Suppressor macrophage treated with lipopolysaccharide for 4 hours (primary cell): ENCODE measurements at places on chromosomes 11 and 22.
A peak's percentile ranks its signal among the peaks of the same experiment; 100 is the strongest.

DNA sequence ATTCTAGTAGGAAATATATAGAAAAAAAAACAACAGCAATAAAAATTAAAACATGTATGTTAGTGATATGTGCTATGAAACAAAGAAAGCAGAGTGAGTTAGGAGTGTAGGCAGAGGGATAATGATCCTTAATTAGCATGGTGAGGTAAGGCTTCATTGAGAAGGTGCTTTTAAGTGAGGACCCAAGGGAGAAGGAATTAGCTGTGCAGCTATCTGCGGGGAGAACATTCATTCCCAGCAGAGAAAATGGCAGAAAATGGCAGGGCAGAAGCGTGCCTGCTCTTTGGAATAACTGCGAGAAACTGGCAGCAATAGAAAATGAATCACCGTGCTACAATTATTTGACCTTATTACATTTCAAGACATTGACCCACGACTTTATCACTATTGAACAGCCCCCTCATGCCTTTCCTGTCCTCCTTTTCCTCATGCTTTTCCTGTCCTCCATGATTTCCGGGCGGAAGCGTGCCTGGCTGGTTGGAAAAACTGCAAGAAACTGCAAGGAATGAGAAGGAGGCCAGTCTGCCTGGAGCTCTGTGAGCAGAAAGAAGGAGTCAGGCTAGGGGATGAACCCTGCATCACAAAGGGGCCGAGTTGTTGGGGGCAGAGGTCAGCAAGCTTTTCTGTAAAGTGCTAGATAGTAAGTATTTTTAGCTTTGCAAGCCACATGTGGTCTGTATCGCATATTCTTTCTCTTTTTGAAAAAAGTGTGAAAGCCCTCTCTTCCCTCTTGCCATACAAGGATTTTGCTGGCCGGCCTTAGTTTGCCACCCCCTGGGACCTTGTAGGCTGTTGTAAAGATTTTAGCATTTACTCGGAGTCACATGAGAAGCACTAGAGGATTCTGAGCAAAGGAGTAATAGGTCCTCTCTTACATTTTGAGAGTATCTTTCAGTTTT is 37.1 kb upstream of the SWAP70 start:
- DNase-seq: peak; percentile 31

DNA sequence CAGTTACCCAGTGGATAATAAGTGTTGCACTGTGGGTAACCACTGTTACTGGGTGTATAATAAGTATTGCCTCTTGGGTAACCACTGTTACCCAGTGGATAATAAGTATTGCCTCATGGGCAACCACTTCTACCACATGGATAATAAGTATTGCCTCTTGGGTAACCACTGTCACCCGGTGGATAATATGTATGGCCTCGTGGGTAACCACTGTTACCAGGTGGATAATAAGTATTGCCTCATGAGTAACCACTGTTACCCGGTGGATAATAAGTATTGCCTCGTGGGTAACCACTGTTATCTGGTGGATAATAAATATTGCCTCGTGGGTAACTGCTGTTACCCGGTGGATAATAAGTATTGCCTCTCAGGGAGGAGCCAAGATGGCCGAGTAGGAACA is 29.7 kb upstream of the NXPE4 start:
- DNase-seq: no peak

DNA sequence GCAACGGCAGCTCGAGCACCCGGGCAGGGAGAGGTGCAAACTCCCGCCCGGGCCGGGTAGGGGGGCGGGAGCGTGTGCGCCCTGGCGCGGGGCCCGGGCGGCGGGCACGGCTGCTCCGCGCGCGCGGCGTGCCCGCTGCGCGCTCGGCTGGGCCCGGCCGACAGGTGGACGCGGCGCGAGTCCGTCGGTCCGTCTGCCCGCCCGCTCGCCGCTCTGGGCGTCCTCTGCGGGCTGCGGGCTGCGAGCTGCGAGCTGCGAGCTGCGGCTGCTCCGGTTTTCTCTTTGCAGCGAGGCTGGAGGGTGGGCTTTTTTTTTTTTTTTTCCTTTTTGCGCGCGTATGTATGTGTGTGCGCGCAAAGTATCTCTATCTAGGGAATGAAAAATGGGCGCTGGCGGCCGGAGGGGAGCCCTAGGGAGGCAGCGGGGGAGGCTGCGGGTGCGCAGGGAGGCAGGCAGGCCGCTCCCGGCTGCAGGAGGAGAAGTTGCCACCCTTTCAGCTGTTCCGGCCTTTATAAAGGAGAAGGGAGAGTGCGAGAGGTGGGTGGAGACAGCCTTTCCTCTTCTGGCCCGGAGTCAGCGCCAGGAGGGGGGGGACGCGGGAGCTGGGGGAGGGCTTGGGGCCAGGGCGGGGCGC is at the start of gene PDGFB:
Gene PDGFB, minus strand, starts transcription at position 487 of the 634 bp plus-strand sequence. CDS start 1,019 bp downstream, outside the sequence.
- peak; percentile 81 for DNase-seq

- DNase-seq: no peak
These were observed 66.0 kb upstream of the TENM4 start for GRCh38 chr11:79506734-79507344.

DNA sequence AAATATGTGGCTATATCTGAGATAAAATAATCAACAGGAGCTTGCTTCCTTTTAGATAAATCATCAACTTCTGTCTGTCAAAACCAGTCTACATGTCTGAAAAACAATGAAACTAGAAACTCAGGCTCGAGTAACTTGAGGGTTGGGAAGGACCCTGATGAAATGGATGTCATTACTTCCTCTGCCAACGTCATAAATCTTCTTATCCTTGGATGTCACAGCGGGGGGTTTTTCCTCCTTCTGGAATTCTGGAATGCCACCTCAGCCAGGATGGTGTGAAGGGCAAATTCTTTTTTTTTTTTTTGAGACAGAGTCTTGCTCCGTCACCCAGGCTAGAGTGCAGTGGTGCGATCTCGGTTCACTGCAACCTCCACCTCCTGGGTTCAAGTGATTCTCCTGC is 13.4 kb downstream of the LGR4 start:
- DNase-seq: no peak

DNA sequence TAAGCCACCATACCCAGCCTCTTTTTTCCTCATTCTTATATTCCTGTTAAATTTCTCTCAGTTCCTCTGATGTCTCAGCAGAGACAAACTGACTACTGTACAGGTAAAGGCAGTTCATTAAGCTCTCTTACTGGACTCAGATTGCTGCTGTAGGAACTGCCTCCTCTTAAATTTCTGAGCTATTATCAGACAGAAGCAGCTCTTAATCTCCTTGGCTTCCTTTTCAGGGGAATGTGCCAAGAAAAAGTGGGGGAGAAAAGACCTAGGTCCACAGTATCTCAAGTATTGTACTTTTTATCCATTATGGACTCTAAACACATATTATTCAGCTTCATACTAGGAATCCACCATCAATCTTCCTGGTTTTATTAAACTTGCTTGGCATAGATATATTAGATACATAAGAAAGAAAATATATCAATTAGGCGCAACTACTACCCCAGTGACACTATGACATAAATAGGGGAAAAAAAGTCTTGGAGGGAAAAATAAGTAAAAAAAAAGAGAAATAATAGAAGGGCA is 26.1 kb downstream of the MRTFA start:
- no peak for DNase-seq

GRCh38 chr11:1639102-1639620 is 9.6 kb downstream of the KRTAP5-5 start:
- DNase-seq: no peak

- peak; percentile 92 for DNase-seq
These were observed 16.6 kb upstream of the MS4A6E start for GRCh38 chr11:60310407-60310998.

- DNase-seq: no peak
These were observed 216.0 kb upstream of the ISX start for GRCh38 chr22:34849965-34850364.

- DNase-seq: peak; percentile 65
These were observed 11.5 kb downstream of the C1QTNF6 start for GRCh38 chr22:37176464-37177061.

DNA sequence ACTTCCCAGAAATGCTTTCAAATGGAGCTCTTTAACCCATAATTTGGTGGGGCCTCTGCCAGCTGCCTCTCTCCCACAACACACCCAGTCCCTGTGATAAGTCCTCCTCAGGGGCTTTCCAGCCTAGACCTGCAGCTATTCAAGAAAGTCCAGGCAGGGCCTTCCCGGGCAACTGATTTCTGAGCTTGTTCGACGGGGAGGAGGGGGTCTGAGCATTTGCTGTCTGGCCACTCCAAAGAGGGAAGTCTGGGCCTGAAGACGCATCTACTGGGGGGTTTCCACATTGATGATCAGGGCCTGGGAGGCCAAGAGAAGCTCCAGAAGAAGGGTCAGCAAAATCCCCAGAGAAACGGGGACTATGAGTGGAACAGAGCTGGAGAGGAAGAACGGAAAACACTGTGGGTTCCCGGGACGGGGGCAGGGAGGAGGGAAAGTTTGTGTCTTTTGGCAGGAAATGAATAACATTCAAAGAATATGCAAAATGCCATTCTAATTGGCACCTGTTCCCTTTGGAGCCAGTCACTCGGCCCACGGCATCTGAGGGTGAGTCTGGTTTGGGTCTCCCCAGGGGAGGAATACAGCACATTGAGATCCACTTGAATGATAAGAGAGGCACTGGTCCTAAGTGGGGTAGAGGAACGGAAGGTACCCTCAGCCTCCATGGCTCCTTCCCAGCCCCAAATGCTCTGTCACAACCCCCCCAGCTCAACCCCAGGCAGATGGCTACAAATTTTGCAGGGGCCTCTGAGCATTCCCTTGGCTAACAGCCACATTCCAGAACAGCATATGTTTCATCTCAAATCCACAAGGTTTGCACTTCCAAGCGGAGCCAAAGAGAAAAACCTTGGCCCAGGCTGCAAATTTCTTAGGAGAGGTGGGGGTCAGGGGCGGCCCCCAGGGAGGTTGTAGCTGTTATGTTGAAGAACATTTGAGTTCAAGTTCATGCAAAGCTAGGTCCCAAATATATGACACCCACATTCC is 72.0 kb downstream of the RPUSD4 start:
- peak; percentile 3 for DNase-seq

DNA sequence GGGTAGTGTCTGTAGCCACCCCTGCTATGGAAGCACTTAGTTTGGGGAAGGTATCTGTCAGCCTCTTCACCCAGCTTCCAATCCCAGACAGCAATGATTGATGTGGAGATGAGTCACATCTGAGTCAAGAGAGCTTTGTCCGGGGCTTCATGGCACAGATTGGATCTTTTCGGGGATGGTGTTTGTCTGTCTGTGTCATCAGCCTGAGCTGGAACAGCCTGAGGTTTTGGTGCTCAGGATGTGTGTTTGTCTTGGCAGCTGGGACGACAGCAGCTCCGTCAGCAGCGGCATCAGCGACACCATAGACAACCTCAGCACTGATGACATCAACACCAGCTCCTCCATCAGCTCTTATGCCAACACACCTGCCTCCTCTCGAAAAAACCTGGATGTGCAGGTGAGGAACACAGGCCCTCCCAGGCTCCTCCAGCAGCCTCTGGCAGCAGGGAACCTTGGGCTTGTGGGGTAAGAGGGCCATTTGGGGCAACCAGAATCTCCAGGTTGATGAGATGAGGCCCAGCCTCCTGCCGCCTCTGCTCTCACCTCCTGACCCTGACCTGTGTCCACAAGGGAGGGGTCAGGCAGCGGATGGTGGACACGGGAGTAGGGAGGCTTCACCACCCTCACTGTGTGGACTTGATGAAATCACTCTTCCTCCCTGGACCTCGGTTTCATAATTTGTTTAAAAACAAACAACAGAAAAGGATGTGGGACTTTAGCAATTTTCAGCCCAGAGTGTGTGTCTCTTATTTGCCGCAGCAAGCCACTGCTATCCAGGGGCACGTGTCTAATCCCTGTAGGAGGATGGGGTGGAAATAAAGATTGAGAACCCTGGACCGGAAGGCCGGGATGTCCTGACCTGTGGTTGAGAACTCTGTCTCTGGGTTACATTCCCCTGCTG is 124.3 kb downstream of the DBX1 start:
- DNase-seq: no peak

GRCh38 chr11:94477624-94478023 is 16.0 kb downstream of the MRE11 start:
- no peak for DNase-seq

- peak; percentile 3 for DNase-seq
These were observed 1334.4 kb downstream of the LRRC4C start for GRCh38 chr11:40125054-40125453.

DNA sequence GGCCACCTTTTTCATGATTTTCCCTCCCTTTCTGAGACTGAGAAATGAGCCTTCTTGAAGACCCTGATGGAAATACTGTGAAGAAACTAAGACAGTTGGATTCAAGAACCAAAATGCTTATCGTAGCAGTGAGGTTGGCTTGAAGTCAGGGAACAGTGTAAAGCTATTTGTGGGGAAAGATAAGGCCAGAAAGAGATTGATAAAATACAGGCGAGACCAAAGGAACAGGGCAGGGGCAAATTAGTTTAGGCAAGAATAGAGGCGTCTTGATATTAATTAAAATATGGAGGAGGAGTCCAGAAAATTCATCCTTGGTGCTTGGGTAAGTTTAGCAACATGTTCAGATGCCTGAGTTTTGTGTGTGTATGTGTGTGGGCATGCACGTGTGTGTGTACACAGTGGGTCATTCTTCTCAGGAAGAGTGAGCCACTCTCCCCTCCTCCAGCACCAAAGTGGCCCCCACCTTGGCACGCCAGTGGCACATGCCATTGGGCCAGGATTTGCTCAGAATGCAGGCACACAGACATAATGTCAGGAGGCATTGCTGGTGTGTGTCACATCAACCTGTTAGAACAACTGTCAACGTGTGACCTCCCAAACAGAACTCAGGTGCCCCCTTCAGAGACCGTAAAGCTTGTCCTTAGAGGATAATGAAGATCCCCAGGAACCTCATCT is 3.9 kb upstream of the EHF start:
- DNase-seq: no peak

- peak; percentile 31 for DNase-seq
These were observed 12.6 kb downstream of the LRRC75B start for GRCh38 chr22:24580276-24580675.

GRCh38 chr22:47299211-47299862 is 536.9 kb downstream of the TBC1D22A start:
- DNase-seq: no peak

DNA sequence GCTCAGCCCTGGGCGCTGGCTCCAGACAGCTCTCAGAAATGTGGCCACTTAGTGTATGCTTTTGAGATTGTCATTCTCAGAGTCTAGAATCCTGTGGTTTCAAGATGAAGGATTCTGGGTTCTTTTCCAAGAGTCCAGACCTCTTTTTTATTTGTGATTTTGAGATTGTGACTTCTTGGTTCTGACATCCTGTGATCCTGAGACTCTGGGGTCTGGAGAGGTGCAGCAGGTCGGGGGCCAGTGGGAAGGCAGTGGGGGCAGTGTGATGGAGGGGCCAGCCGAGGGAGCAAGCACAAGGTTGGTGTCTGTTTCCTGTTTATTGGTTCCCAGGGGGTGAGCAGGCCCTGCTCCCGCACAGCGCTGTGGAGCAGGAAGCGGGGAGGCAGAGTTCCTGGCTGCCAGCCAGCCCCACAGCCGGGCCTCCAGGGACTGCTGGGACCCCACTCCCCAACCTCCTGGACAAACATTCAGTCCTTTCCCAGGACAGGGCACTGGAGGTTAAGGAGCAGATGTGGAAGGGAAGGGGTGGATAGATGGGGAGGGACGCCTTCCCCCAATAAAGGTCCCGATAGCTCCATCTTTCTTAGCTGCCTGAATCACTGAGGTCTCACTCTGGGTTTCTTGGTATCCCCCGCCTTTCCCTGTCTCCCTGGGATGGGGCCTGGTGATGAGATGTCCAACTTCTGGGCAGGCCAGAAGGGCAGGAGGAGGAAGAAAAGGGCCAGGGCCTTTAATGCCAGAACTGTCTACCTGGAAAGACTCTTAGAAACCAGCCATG is 13.7 kb downstream of the ARHGEF17 start:
- DNase-seq: no peak

GRCh38 chr11:116272181-116272789 is 500.5 kb downstream of the BUD13 start:
- DNase-seq: no peak
